ENCODE measurements at places on chromosomes 1 and 21. TPM values are rescaled to one million over a fixed set of nuclear protein-coding genes. Genes with fewer than 3 reads are reported as not detected.
A peak's percentile ranks its signal among the peaks of the same experiment; 100 is the strongest.

Gene PAQR6
- 8.6 TPM for total RNA-seq

Gene GIPC2
- total RNA-seq, result 0.34 TPM

Gene TSACC
- total RNA-seq, result 0.76 TPM

Gene LORICRIN
- total RNA-seq, result not detected

Gene GJA4
- total RNA-seq, result not detected

Gene CLCNKB
- not detected for total RNA-seq

Gene OR2T11
- not detected for total RNA-seq

Gene HAO2
- not detected for total RNA-seq

Gene OLIG2
- total RNA-seq, result not detected

- no peak overlapping the region for H3K4me3 ChIP-seq
- H3K36me3 ChIP-seq, result peaks cover 20% of the 10 kb centered on the region
- no peak for DNase-seq
- no peaks in the 10 kb centered on the region for H3K27me3 ChIP-seq
These were observed 77.3 kb downstream of the OLFML2B start for GRCh38 chr1:161946071-161946987.

GRCh38 chr1:32759521-32759981, 57.0 kb upstream of the SYNC start:
- H3K4me3 ChIP-seq, result no peak overlapping the region
- peaks cover 14% of the 10 kb centered on the region for H3K27me3 ChIP-seq
- H3K27ac ChIP-seq, result peak overlapping the region; percentile 23
- no peak for DNase-seq
- H3K4me1 ChIP-seq, result peaks cover 13% of the 10 kb centered on the region

DNA sequence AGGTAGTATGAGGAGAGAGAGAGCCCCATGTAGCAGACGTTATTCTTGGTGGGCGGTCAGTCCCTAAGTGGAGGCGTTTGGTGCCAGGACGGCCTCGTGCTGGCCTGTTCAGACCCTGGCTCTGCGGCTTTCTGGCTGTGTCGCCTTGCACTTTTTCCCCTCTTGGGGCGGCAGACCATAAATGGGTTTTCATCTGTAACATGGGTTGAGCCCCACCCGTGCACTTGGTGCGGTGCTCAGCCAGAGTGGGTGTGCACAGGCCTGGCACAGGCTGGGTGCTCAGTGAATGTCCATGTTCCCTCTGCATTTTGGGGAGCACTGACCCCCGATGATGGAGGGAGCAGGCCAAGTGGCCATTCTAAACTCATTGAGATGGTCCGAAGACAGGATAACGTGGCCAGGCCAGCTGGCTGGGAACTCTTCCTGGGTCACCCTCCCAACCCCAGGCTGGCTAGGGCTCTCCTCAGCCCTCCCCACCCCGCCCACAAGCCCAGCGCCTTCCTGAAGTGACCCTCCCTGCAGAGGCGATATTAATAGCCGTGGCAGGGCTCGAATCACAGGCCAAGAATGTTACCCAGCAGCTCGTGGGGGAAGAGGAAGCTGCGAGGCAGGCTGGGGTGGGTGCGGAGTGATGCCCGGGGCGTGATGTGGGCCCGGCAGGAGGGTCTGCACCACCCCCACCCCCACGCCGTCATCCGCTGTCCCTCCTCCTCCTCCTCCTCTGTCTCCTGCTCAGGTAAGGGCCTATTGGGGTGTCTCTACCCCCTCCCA, 78.5 kb downstream of the ARHGEF10L start:
- no peaks in the 10 kb centered on the region for H3K27me3 ChIP-seq
- no peak overlapping the region for H3K27ac ChIP-seq
- H3K36me3 ChIP-seq, result no peaks in the 10 kb centered on the region
- H3K4me3 ChIP-seq, result no peak overlapping the region
- H3K4me1 ChIP-seq, result no peaks in the 10 kb centered on the region

DNA sequence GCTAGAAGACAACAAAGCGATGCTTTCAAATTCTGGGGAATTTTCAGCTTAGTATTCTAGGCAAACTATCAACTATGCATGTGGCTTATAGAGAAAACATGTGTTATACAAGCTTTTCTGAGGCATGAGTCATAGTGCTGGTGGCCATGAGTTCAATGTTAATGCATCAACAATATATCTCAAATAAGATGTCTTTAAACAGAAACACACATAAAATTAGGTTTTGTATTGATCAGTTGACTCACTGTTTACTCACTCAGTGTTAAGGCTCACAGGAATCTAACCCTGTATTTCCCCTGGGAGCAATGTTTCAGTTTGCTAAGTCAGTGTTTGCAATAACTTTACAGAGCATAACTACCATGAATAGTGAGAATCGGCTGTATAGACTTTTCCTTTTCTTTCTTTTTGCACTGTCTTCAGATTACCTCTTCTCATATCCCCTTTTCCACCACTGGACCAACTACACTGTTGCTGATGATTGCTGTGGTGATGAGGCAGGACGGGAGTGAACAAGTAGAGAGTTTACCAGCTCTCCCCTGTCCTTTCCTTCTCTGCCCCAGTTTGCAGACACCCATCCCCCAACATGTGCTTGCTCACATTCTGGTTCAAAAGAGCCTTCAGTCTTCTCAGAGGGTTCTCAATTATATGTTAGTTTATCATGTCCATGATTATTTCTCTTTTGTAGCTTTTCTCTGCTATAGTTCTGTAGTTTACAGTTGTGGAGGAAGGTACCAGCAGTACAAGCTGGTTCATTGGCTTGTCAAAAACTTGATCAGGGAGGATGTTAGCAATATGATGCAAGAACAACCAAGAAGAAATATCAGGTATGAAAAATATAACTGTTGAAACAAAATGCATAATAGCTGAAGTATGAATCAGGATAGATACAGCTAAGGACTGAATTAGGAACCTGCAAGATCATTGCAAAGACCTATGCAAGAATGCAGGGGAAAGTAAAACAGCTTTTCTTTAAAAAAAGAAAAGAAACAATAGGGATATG, 23.9 kb downstream of the CD2 start:
- DNase-seq, result no peak
- no peaks in the 10 kb centered on the region for H3K27me3 ChIP-seq
- peak overlapping the region; percentile 26 for H3K27ac ChIP-seq
- peaks cover 27% of the 10 kb centered on the region for H3K4me1 ChIP-seq
- H3K4me3 ChIP-seq, result peak overlapping the region; percentile 29

DNA sequence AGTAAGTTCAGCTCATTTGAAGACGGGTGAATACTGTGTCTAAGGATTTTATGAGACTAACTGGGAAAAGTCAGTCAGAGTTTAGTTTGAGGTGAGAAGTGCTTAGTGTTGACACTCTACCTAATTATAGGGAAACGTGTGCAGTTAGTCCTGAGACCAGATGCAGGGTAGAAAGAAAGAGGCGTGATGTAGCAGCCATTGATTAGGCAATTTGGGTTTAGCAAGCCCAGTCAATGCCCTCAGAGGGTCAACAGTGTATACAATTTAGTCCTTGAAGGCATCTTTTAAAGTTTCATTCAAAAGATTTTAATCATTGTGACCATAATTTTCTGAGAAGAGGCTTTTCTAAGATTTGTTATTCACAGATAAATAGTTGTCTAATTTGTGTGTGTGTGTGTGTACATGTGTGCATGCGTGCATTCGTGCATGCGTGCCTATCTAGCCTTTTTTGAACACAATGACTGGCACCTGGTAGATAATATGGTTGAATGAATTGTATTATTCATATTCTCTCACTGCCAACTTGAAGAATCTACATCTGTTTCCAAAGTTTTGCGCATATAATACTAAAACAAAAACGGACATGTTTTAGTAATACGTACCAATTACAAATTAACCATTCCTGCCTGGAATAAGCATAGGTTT, 332.9 kb downstream of the SRGAP2C start:
- H3K27ac ChIP-seq, result peak overlapping the region; percentile 50
- H3K4me1 ChIP-seq, result peaks cover 56% of the 10 kb centered on the region
- DNase-seq, result no peak
- H3K27me3 ChIP-seq, result no peaks in the 10 kb centered on the region

- H3K36me3 ChIP-seq, result no peaks in the 10 kb centered on the region
- peak; percentile 44 for DNase-seq
- H3K4me1 ChIP-seq, result peaks cover 41% of the 10 kb centered on the region
- H3K4me3 ChIP-seq, result peak overlapping the region; percentile 68
- peak overlapping the region; percentile 78 for H3K27ac ChIP-seq
These were observed 456 bp upstream of the SMYD2 start for GRCh38 chr1:214280386-214281020.

GRCh38 chr1:245797592-245798348, 643.0 kb downstream of the KIF26B start:
- H3K36me3 ChIP-seq, result no peaks in the 10 kb centered on the region
- no peaks in the 10 kb centered on the region for H3K4me1 ChIP-seq

DNA sequence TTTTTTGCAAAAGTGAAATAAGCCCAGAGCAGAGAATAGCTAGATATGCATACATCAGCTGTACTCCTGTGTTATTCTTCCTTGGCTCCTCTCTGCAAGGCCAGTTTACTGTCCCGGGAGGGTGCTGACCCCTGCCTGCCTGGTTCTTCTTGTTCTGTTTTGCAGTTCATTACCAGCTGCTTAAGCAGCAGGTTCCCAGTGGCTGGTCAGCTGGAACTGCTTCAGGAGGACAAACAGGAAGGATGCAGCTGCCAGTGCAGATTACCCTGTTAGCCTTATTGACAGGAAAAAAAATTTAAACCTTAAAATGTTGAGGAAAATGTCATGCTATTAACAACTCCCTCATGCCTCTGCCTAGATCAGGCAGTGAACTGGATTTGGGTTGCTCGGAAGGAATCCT, 16.0 kb upstream of the LRIG2 start:
- H3K36me3 ChIP-seq, result no peaks in the 10 kb centered on the region
- no peaks in the 10 kb centered on the region for H3K27me3 ChIP-seq
- H3K4me3 ChIP-seq, result no peak overlapping the region
- no peak for DNase-seq
- H3K4me1 ChIP-seq, result peaks cover 18% of the 10 kb centered on the region

GRCh38 chr21:16514316-16514715, 784.5 kb downstream of the USP25 start:
- no peaks in the 10 kb centered on the region for H3K27me3 ChIP-seq
- no peak for DNase-seq
- no peaks in the 10 kb centered on the region for H3K36me3 ChIP-seq
- H3K4me3 ChIP-seq, result no peak overlapping the region

GRCh38 chr1:157105988-157106812, 6.6 kb upstream of the ETV3L start:
- no peaks in the 10 kb centered on the region for H3K36me3 ChIP-seq
- peak; percentile 39 for DNase-seq
- H3K4me1 ChIP-seq, result peaks cover 7% of the 10 kb centered on the region
- H3K27me3 ChIP-seq, result peaks cover 57% of the 10 kb centered on the region
- no peak overlapping the region for H3K4me3 ChIP-seq

DNA sequence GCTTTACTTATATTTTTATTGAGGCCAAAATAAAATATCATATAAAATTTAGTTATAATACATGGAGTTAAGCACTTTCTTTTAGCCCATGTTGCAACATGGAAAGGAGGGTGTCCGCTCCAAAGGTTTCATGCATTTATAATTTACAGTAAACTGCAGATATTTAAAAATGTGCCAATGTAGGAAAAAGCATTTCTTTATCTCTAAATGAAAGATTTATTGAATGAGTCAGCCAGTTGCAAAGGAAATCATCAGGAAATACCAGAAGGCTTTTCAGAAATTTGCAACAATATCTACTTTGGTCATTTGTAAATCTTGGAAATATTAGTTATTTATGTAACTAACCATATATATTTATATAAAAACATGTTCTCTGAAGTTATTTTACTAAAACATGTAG, 12.1 kb downstream of the ATP6V1G3 start:
- H3K36me3 ChIP-seq, result peaks cover 19% of the 10 kb centered on the region
- no peak overlapping the region for H3K4me3 ChIP-seq
- no peak for DNase-seq
- H3K27ac ChIP-seq, result no peak overlapping the region
- peaks cover 41% of the 10 kb centered on the region for H3K4me1 ChIP-seq

DNA sequence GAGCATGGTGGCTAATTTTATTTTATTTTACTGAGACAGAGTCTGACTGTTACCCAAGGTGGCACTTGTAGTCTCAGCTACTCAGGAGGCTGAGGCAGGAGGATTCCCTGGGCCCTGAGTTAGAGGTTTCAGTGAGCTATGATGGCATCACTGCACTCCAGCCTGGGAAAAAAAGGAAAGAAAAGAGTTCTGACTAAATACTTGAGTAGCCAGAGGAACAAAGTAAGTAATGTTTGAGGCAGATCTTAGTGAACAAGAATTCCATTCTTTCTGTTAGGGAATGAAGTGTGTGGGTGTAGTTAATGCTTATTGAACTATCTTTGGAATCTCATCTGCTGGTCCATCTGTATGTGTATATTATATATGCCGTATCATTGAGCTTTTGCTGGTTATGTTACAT, 13.1 kb upstream of the EVI5 start:
- H3K27me3 ChIP-seq, result peaks cover 47% of the 10 kb centered on the region
- no peak overlapping the region for H3K4me3 ChIP-seq
- no peak for DNase-seq
- H3K36me3 ChIP-seq, result no peaks in the 10 kb centered on the region
- no peaks in the 10 kb centered on the region for H3K4me1 ChIP-seq

GRCh38 chr1:172533513-172534151, 682 bp downstream of the SUCO start:
- peak; percentile 66 for DNase-seq
- H3K4me3 ChIP-seq, result peak overlapping the region; percentile 89
- peaks cover 14% of the 10 kb centered on the region for H3K36me3 ChIP-seq

DNA sequence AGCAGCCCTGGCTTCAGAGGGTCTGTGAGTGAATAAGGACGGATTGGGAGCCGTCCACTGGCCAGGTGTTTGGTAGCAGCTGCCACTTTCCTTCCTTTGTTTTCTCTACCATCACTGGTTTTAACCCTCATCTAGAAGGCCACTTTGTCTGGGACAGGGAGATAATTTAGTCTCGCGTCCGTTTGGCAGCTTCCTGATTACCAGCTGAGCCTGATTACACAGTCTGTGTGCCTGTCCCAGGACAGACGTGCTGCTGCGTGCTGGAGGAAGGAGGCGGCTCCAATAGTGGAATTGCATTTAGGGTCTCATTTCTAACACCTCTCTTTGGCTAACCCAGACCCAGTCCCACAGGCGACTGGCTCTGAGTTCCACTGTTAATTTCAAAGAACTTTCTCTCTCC, 24.6 kb upstream of the CASQ2 start:
- no peaks in the 10 kb centered on the region for H3K36me3 ChIP-seq
- peaks cover 21% of the 10 kb centered on the region for H3K27me3 ChIP-seq
- no peaks in the 10 kb centered on the region for H3K4me1 ChIP-seq
- H3K4me3 ChIP-seq, result no peak overlapping the region
- no peak for DNase-seq
- no peak overlapping the region for H3K27ac ChIP-seq

DNA sequence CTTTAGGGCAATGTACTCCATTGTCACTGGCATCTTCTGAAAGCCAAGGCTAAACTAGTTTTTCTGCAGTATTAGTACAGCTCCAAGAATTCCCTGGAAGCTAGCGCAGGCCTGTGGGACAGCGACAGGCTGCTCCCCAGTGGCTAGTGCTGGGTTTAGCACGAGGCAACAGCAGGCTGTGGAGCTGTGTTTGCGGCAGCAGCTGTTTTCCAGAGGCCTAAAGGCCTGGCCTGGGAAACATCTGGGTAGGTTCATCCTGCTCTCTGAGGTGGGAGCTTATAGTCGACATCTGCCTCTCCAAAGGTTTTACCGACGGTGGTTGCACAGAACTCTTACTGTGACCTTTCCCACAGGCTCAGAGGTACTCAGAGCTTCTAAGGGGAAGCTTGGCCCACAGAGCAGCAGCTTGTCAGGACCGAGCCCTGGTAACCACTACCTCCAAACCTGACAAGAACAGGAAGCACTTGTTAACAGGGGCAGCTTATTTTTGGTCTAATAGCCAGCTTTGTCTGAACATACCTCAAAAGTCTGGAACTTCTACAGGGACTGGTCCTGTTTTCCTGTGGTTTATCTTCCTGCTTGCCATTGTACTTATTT, 17.2 kb downstream of the CC2D1B start:
- peak overlapping the region; percentile 55 for H3K27ac ChIP-seq
- DNase-seq, result no peak
- no peaks in the 10 kb centered on the region for H3K27me3 ChIP-seq
- no peak overlapping the region for H3K4me3 ChIP-seq

- H3K4me1 ChIP-seq, result peaks cover 31% of the 10 kb centered on the region
- no peak for DNase-seq
These were observed 15.1 kb upstream of the AIM2 start for GRCh38 chr1:159091607-159092031.
